MM.1S (cell line): ENCODE measurements at places on chromosomes 2 and 18.

- DNase-seq: no peak
- H3K4me3 ChIP-seq: no peak overlapping the region
- H3K27me3 ChIP-seq: no peaks in the 10 kb centered on the region
- H3K27ac ChIP-seq: no peak overlapping the region
- H3K4me1 ChIP-seq: no peaks in the 10 kb centered on the region
Measured at GRCh38 chr2:184113696-184114403, 484.5 kb upstream of the ZNF804A start.

DNA sequence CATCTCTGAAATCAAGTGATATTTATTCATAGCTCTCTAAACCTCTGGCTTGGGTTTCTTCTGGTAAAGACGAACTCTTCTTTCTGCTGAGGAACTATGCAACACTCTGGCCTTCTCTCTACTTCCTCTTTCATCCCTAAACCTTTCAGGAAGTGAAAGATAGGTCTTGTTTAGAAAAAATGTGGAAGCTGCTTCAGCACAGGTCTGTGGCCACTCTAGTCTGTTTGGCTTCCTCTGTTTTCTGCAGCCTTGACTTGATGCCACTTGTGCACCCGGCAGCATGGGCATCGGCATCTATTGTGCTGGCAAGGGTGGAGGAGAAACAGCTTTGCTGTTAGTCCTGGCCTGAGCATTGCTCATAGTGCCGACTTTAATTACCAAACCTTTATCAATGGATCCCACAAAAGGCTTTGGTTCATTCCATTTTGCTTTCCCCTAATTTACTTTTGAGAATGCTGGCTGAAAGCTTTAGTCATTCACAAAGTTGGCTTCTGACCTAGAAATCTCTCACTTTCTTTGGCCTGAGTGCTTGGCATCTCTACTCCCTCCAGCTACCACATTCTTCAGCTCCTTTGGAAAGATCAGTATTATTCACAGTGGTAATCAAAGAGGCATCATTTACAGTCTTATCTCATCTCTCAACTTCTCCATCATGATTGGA lies 32.0 kb upstream of the GPR39 start:
- no peaks in the 10 kb centered on the region for H3K36me3 ChIP-seq
- no peak for DNase-seq
- no peaks in the 10 kb centered on the region for H3K4me1 ChIP-seq

DNA sequence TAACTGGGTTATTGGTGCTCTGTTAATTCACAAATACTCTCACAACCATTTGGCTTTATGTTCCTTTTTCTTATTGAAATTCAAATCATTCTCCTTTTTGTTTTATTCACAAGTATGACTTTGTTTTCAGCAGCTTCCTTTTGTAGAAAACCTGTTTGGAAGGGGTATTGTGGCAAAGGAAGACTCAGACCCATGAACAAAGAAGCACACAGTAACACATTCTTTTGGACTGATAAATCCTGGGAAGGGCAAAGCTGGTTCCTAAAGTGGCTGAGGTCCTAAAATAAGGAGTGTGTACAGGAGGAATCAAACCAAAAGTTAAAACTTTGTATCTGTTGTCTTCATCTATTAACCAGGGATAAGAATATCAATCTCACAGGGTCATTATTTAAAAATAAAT lies 374.7 kb upstream of the FIGN start:
- DNase-seq: no peak
- no peaks in the 10 kb centered on the region for H3K27me3 ChIP-seq
- H3K4me1 ChIP-seq: peaks cover 21% of the 10 kb centered on the region
- H3K27ac ChIP-seq: no peak overlapping the region
- no peaks in the 10 kb centered on the region for H3K36me3 ChIP-seq
- H3K4me3 ChIP-seq: no peak overlapping the region

DNA sequence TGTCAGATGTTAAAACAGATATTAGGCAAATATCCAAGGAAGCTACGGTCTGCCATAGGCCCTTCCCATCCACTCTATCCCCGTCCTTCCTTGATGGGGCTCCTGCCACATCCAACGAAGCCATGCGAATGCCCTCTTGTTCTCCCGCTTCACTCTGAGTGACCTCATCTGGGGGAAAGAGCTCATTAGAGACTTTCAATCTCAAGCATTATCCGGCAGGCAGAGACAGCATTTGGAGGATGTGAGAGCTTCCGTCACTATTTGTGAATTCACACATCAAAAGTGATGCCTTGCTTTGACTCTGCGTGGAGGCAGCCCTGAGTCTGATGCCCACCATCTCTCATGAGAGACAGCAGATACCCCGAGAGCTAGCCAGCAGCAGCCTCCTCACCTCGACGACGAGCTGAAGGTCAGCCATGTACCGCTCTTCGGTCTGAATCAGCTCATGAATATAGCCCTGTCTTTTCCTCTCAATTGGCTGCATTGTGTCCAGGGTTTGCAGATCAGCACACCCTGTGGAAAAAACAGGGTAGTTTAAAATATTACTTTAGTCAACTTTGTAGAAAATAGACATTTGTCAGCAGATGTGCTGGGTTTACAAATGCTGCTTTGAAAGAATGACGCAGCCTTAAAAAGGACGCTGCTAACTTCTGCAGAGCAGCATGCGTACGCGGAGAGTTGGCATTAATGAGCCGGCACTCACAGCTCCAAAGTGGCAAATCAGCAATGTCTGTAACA lies 45.9 kb downstream of the FAM228A start:
- no peaks in the 10 kb centered on the region for H3K36me3 ChIP-seq
- H3K27me3 ChIP-seq: no peaks in the 10 kb centered on the region

GRCh38 chr18:77044866-77045664 lies 87.5 kb downstream of the MBP start:
- H3K36me3 ChIP-seq: no peaks in the 10 kb centered on the region
- H3K4me1 ChIP-seq: no peaks in the 10 kb centered on the region
- DNase-seq: no peak
- H3K27ac ChIP-seq: no peak overlapping the region

DNA sequence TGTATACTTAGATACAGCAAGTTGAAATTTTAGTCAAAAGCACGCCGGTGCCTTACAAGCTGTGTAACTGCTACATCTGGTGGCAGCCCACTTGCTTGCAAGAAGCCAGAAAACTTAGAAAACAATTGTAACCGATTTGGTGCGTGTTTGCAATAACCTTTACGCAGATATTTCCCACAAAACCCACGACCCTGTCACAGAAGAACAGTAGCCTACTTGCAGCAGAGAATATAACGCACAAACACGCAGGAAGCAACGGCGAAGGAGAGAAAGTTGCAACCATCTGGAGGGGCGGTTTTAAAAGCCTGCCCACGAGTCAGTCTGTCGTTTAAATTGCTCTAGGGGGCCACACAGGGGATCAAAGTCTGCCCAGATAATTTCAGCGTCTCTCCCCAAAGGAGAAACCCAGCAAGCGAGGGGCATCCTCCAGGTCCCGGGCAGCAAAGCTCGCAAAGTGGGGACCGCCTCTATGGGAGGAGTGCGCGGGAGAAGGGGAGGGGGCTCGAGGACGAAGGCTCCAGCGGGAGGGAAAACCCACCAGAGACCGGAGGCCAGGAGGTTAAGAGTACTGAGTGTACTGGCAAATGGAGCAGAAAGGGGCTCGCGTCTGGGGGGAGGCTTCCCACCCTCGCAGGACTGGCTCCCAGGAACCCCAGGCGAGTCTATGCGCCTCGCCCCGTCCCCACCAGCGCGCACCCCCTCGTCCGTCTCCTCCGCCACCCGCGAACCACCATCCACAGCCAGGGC lies 1.1 kb downstream of the TLK1 start:
- H3K4me1 ChIP-seq: peaks cover 32% of the 10 kb centered on the region
- peak overlapping the region; percentile 46; the same call in 1 of the 2 replicates for H3K27ac ChIP-seq
- DNase-seq: peak; percentile 50
- peak overlapping the region; percentile 80 for H3K4me3 ChIP-seq
- no peaks in the 10 kb centered on the region for H3K27me3 ChIP-seq

DNA sequence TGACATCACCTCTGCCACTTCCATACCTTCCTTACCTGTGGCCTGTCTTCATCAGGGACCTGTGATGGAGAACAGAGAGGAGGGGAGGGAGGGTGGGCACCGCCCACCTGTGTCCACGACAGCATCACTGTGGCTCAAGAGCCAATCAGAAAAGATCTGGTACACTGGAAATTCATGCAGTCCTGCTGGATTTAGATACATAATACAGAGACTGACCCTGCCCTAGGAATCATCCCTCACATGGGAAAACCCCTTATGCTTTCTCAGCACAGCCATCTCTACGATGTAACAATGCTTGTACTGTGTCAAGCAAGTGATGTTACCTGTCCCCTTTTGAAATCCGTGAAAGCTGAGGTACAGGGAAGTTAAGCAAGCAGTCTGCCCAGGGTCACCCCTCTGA lies 145.6 kb upstream of the EPAS1 start:
- no peak overlapping the region for H3K4me3 ChIP-seq
- no peak overlapping the region for H3K27ac ChIP-seq
- DNase-seq: no peak
- no peaks in the 10 kb centered on the region for H3K4me1 ChIP-seq
- no peaks in the 10 kb centered on the region for H3K36me3 ChIP-seq
- H3K27me3 ChIP-seq: no peaks in the 10 kb centered on the region

DNA sequence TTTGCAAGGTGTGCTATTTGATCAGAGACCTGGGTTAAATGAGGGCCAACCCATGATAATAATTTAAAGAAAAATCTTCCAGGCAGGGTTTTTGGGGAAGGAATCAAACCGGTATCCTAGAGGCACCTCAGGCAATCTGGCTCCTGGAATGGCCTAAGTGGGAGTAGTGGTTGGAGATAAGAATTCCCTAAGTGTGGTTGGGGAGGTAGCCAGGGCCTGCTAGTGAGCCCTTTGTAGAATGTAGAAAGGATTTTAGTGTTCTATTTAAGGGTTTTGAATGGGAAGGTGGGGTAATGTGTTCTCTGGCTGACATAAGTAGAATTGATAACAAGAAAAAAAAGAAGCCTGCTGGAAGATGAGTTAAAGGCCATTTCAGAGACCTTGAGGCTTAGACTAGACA lies 422.2 kb downstream of the XIRP2 start:
- no peak for DNase-seq
- no peaks in the 10 kb centered on the region for H3K4me1 ChIP-seq
- H3K4me3 ChIP-seq: no peak overlapping the region

GRCh38 chr2:69933839-69934613 lies 19.1 kb downstream of the MXD1 start:
- H3K27ac ChIP-seq: peak overlapping the region; percentile 57; the same call in 1 of the 2 replicates
- no peak for DNase-seq
- peaks cover 29% of the 10 kb centered on the region for H3K4me1 ChIP-seq

DNA sequence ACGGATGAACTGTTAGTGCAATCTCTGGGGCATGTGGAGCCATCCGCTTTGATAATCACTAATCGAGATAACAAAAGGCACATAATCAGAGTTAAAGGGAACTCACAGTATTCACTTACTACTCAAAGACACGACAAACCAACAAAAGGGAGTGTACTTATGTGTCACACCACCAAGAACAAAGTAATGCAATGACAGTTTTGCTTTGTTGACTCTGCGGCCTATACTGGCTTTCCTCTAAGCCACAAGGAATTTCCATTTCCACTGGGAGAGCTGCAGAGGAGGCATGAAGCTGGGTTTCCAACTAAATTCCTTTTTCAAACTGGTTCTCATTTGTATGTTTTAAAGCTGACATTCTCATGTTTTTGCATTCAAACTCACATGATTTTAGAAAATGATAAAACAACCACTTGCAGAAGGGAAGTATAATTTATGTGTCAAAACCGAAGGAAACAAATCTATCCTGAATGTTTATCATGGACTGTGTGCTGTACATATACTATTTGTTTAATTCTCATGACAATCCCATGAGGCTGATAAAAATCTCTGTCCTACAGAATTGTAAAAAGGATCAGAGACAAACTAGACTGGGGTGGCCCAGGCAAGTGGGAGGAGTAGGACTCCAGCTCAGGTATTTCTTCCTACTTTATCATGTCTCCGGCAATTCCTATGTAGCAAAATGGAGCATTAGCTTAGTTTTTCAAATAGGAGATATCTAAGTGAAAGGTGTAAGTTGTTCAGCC lies 149.6 kb upstream of the SMAD7 start:
- DNase-seq: no peak
- H3K4me1 ChIP-seq: no peaks in the 10 kb centered on the region
- H3K36me3 ChIP-seq: no peaks in the 10 kb centered on the region
- H3K27ac ChIP-seq: no peak overlapping the region

DNA sequence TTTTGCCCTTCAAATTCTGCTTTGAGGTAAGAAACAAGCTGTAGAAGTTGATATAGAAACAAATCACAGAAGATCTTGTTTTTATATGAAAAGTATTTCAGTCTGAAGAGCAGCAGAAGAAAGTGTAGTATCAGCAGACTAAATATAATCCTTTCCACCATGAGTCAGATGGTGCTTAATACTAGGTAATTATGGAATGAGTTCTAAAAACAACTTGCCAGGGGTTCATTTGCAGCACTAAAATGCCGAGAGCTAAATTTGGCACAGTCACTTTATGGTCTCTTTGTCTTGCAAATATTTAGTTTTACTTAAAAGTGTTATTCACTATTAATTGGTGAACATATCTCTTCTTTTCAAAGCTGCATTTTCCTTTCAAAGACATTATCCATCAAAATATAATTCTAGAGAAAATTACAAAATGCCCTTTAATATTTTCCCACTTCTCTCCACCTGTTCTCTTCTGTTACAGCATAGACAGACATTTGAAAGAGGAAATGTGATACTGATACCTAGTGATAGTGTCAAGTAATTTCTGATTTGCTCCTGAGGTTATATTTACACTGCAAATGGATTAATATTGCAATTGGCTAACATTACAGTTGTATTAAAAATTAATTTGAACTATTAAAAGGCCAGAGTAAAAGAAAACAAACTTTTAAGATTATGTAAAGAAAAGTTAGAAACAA lies 5.3 kb downstream of the MYL1 start:
- H3K27ac ChIP-seq: no peak overlapping the region
- no peak overlapping the region for H3K4me3 ChIP-seq
- no peaks in the 10 kb centered on the region for H3K27me3 ChIP-seq
- H3K36me3 ChIP-seq: no peaks in the 10 kb centered on the region
- no peaks in the 10 kb centered on the region for H3K4me1 ChIP-seq

DNA sequence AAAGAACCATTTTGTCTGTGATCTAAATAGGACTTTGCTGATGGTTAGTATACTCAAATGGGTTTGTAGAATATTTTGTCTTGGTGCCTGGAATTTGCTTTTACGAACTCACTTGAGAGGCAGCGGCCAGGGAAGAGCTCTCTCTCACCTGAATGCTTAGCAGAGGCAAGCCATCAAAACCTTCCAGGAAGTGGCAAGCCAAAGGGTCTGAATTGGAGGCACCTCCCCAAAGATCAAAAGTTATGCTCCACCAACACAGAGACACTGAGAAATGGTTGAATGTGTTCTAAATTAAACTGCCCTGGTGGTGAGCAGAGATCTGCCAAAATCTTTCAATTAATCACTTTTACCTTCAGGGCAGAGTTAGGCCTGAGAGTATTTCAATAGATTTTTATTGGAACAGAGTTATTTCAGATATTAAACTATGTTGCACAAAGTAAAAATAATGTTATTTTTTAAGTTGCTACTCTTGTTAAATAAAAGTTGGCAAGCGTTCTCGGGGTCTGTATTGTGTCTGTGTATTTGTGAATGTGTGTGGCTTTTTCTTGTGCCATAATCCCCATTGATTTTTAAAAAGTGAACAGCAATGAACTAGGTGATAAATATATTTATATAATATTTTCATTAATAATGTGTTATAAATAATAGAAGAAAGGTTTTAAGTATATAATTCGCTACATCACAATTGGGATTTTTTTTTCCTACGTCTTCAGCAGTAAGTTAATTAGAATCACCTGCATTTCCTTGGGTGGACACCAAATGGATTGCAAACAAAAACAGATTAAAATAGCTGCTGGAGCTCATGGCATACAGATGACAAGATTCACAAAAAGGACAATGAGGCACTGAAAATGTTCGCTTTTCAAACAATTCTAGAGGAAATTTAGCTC lies 416.1 kb downstream of the ARHGAP15 start:
- no peaks in the 10 kb centered on the region for H3K27me3 ChIP-seq
- no peaks in the 10 kb centered on the region for H3K36me3 ChIP-seq
- H3K4me3 ChIP-seq: no peak overlapping the region
- H3K4me1 ChIP-seq: no peaks in the 10 kb centered on the region
- no peak for DNase-seq
- no peak overlapping the region for H3K27ac ChIP-seq
